ENCODE measurements at places on chromosomes 12 and 14. TPM values are rescaled to one million over a fixed set of nuclear protein-coding genes. Genes with fewer than 3 reads are reported as not detected.

DIO3 gene
- under 0.01 TPM for total RNA-seq

GLS2 gene
- total RNA-seq, result not detected

CLEC1B gene
- not detected for total RNA-seq

FAM186B gene
- total RNA-seq, result 0.28 TPM

CLEC4A gene
- total RNA-seq, result 0.28 TPM

BMP4 gene
- total RNA-seq, result 11.5 TPM

C14orf93 gene
- 11.7 TPM for total RNA-seq

C12orf42 gene
- not detected for total RNA-seq

GDF3 gene
- total RNA-seq, result not detected

PLEK2 gene
- total RNA-seq, result 3.0 TPM

NTN4 gene
- total RNA-seq, result 47.8 TPM

KRT83 gene
- not detected for total RNA-seq

RNU4-1 gene
- total RNA-seq, result under 0.01 TPM

PMEL gene
- 0.28 TPM for total RNA-seq

EXOC3L4 gene
- 1.6 TPM for total RNA-seq

NUMB gene
- 19.2 TPM for total RNA-seq

SNX6 gene
- total RNA-seq, result 91.8 TPM

RHEBL1 gene
- not detected for total RNA-seq

TROAP gene
- total RNA-seq, result 3.7 TPM

CCDC60 gene
- total RNA-seq, result not detected

P2RX2 gene
- not detected for total RNA-seq

C1S gene
- 658 TPM for total RNA-seq

TUBA1B gene
- total RNA-seq, result 788 TPM

KRT7 gene
- total RNA-seq, result 16.1 TPM

KRT86 gene
- total RNA-seq, result 0.14 TPM

BDKRB2 gene
- 38.6 TPM for total RNA-seq

FAM222A gene
- under 0.01 TPM for total RNA-seq

SOAT2 gene
- total RNA-seq, result not detected

KRT74 gene
- not detected for total RNA-seq

CAPS2 gene
- total RNA-seq, result 6.7 TPM

SERPINA12 gene
- total RNA-seq, result not detected

ASIC1 gene
- 2.1 TPM for total RNA-seq

PRKD1 gene
- total RNA-seq, result 12.4 TPM

ACSM4 gene
- total RNA-seq, result not detected

CLMN gene
- total RNA-seq, result 1.9 TPM

C12orf56 gene
- total RNA-seq, result 0.28 TPM

TTLL5 gene
- 17.5 TPM for total RNA-seq

NFE2 gene
- total RNA-seq, result 0.28 TPM

ARHGEF40 gene
- total RNA-seq, result 16.4 TPM

LMO3 gene
- total RNA-seq, result 10.8 TPM

PSMB11 gene
- total RNA-seq, result not detected

HOXC4 gene
- total RNA-seq, result 0.09 TPM

PIWIL1 gene
- not detected for total RNA-seq

CBLN3 gene
- total RNA-seq, result 3.3 TPM

GLTP gene
- total RNA-seq, result 51.2 TPM

SLCO1B3 gene
- not detected for total RNA-seq

NRIP2 gene
- total RNA-seq, result not detected

ASB2 gene
- 0.28 TPM for total RNA-seq

Measured in smooth muscle cell of bladder (primary cell).